ENCODE measurements at places on chromosomes 5 and 9. TPM values are rescaled to one million over a fixed set of nuclear protein-coding genes. Genes with fewer than 3 reads are reported as not detected.

Gene CDKN2B
- 1.6 TPM for polyA plus RNA-seq

Gene ST8SIA4
- polyA plus RNA-seq, result 0.45 TPM

Gene SLC23A1
- not detected for polyA plus RNA-seq

Gene FCN2
- 3.1 TPM for polyA plus RNA-seq

Gene HACD4
- 1.1 TPM for polyA plus RNA-seq

Gene RGS14
- 17.9 TPM for polyA plus RNA-seq

Gene CAVIN4
- polyA plus RNA-seq, result 0.10 TPM

Gene DCTN3
- 84.4 TPM for polyA plus RNA-seq

Gene GDF9
- 0.63 TPM for polyA plus RNA-seq

Gene SMIM33
- polyA plus RNA-seq, result 0.04 TPM

Gene TSLP
- polyA plus RNA-seq, result 0.06 TPM

Gene NEUROG1
- polyA plus RNA-seq, result not detected

Gene LRRC19
- polyA plus RNA-seq, result not detected

Gene SCGB3A2
- not detected for polyA plus RNA-seq

Gene CDKN2B-AS1
- 0.16 TPM for polyA plus RNA-seq

Gene GRIA1
- polyA plus RNA-seq, result 0.18 TPM

Gene ANKRD34B
- polyA plus RNA-seq, result 0.06 TPM

Gene SERF1A
- polyA plus RNA-seq, result 1.5 TPM

Gene ECM2
- 24.0 TPM for polyA plus RNA-seq

Gene SNX24
- polyA plus RNA-seq, result 13.0 TPM
